ENCODE measurements at places on chromosomes 12 and 14. TPM values are rescaled to one million over a fixed set of nuclear protein-coding genes. Genes with fewer than 3 reads are reported as not detected.

GRCh38 chr12:107029081-107029480, 42.1 kb upstream of the MTERF2 start:
- no peaks in the 10 kb centered on the region for H3K36me3 ChIP-seq
- peaks cover 7% of the 10 kb centered on the region for H3K4me1 ChIP-seq
- no peaks in the 10 kb centered on the region for H3K27me3 ChIP-seq
- H3K4me3 ChIP-seq, result no peak overlapping the region
- DNase-seq, result no peak

- H3K4me3 ChIP-seq, result no peak overlapping the region
- H3K4me1 ChIP-seq, result peaks cover 23% of the 10 kb centered on the region
- H3K36me3 ChIP-seq, result peaks cover 71% of the 10 kb centered on the region
- DNase-seq, result no peak
- no peak overlapping the region for H3K27ac ChIP-seq
These were observed 44.0 kb downstream of the RAD52 start for GRCh38 chr12:905261-906031.

GRCh38 chr12:105281694-105282049, 45.7 kb upstream of the APPL2 start:
- H3K4me1 ChIP-seq, result no peaks in the 10 kb centered on the region
- H3K27ac ChIP-seq, result no peak overlapping the region
- no peaks in the 10 kb centered on the region for H3K36me3 ChIP-seq
- peaks cover 3% of the 10 kb centered on the region for H3K27me3 ChIP-seq
- no peak for DNase-seq
- no peak overlapping the region for H3K4me3 ChIP-seq

DNA sequence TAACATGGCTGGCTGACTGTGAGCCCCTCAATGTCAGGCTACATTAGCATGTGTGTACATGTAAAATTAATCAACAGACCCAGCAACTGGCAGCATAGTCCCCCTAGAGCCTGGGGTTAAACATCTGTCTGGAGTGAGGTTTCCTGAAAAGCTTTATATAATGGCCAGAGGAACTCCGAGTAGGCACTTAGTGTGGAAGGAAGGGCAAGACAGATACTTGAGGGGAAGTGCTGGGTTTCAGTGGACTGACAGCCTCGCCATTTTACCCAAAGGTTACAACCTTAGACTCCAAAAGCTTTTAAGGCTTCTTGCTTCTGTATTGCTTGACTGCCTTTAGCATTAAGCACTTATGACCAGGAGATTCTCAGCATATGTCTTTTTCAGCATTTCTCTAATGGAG, 430.8 kb downstream of the FLRT2 start:
- no peaks in the 10 kb centered on the region for H3K27me3 ChIP-seq
- no peak for DNase-seq
- no peaks in the 10 kb centered on the region for H3K36me3 ChIP-seq
- H3K4me1 ChIP-seq, result no peaks in the 10 kb centered on the region

GRCh38 chr14:53638966-53639365, 317.7 kb downstream of the BMP4 start:
- H3K4me3 ChIP-seq, result no peak overlapping the region
- H3K27me3 ChIP-seq, result peaks cover 12% of the 10 kb centered on the region
- no peak overlapping the region for H3K27ac ChIP-seq
- no peaks in the 10 kb centered on the region for H3K4me1 ChIP-seq
- DNase-seq, result no peak

DNA sequence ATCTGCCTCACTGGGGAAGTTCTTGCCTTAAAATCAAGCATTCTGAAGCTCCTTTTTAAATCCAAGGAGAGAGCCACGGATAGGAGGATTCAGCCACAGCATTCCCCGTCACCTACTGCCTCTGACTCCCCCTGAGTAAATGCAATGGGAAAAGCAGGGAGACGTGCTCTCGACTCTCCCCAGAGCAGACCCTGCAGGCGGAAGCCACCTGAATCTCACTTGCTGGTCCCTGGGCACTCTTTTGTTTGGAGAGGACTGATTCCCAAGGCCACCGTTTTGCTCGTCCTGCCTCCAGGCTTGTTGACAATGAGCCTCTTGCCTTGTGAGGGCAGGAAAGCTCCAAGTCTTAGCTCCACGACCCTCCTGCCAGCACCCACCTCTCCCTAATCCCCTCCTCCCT, 204.5 kb downstream of the SLC15A4 start:
- no peak overlapping the region for H3K27ac ChIP-seq
- no peaks in the 10 kb centered on the region for H3K36me3 ChIP-seq
- H3K4me1 ChIP-seq, result no peaks in the 10 kb centered on the region
- no peak overlapping the region for H3K4me3 ChIP-seq

- peak; percentile 60 for DNase-seq
- H3K27ac ChIP-seq, result peak overlapping the region; percentile 90
- no peaks in the 10 kb centered on the region for H3K27me3 ChIP-seq
- H3K36me3 ChIP-seq, result no peaks in the 10 kb centered on the region
- peak overlapping the region; percentile 83 for H3K4me3 ChIP-seq
These were observed 871 bp upstream of the COQ5 start for GRCh38 chr12:120529641-120530417.

- DNase-seq, result no peak
- H3K4me3 ChIP-seq, result no peak overlapping the region
- no peaks in the 10 kb centered on the region for H3K36me3 ChIP-seq
- no peak overlapping the region for H3K27ac ChIP-seq
- no peaks in the 10 kb centered on the region for H3K4me1 ChIP-seq
These were observed 19.8 kb upstream of the AQP2 start for GRCh38 chr12:49930515-49931288.

DNA sequence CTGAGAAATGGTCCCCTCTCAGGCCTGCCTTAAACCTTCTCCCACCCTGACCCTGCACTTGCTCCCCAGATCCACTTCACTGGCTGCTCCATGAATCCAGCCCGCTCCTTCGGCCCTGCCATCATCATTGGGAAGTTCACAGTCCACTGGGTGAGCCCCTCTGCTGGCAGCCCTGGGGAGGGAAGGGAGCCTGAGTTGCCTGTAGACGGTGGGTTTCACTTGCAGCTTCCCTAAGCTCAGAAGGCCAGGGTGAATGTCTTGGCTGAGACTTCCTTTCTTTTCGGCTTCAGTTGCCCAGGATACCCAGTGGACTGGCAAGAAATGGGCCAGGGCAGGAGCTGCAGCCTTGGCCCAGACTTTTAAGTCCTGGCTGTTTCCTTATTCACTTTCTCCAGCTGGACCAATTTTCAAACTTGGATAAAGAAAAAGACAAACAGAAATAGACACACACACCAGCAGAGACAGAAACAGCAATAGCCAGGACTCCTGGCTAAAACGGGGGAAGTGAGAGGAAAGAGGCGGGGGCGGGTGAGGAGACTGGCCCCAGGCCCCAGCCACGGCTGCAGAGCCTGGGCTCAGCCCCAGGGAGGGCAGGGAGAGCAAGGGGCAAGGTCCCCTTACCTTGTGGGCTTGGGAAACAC, 2.0 kb downstream of the AQP6 start:
- no peak overlapping the region for H3K27ac ChIP-seq
- no peaks in the 10 kb centered on the region for H3K4me1 ChIP-seq
- no peaks in the 10 kb centered on the region for H3K27me3 ChIP-seq
- H3K4me3 ChIP-seq, result no peak overlapping the region
- H3K36me3 ChIP-seq, result no peaks in the 10 kb centered on the region
- DNase-seq, result no peak

GRCh38 chr14:85415015-85415712, 114.8 kb upstream of the FLRT2 start:
- no peaks in the 10 kb centered on the region for H3K36me3 ChIP-seq
- no peak overlapping the region for H3K27ac ChIP-seq
- peak; percentile 71 for DNase-seq
- H3K4me1 ChIP-seq, result peaks cover 12% of the 10 kb centered on the region

DNA sequence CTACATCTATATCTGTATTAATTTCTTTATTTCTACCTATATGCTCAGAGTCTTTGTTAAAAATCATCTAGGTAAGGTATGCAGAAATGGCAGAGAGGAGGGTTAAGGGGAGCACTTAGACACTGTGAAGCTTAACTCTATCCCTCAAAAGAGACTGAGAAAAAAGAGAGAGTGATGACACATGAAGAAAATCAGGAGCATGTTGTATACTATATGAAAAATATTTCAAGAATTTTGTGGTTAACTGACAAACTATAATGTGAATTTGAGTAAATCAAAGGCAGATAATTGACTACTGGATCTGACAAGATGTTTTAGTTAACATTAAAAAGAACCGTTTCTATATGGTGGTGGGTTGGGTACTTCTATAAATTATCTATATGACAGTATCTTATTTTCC, 1814.2 kb upstream of the SEL1L start:
- no peaks in the 10 kb centered on the region for H3K27me3 ChIP-seq
- H3K36me3 ChIP-seq, result no peaks in the 10 kb centered on the region
- DNase-seq, result no peak

DNA sequence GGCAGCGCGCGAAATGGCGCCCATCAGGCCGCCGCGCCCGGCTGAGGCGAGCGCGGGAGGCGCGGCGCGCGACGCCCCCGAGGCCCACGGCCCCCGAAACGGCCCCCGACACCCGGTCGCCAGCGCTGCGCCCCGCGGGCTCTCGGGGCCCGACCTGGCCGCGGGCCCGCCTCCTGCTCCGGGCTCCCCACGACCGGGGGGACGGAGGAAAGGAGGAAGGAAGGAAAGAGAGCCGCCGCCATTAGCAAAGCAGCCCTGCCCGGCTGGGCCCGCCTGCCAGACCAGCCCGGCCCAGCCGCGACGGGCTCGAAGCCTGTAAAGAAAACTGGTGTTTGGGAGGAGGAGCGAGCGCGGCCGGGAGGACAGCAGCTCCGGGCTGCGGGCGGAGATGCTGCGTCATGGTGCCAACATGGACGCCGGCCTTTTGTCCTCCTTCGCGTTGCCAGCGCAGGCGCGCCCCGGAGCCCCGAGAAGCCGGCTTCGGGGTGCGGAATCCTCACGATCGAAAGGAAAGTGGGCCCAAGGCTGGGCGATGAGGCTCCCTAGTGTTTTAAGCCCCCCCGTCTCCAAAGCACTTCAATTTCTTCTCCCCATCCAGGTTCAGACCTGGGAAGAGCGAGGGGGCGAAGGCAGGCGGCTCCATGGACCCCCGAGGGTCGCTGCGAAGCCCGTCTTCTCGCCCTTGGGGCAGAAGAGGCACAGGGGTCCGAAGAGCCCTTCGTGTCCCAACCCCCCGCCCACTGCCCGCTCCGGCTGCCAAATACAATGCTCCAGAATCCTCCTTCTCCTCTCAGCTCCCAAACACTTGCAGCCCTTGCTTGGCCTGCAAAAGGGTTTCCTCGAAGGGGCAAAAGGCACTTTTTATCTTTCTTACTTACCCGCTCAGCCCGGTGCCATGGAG, 2.9 kb upstream of the SETD1B start:
- H3K4me1 ChIP-seq, result peaks cover 26% of the 10 kb centered on the region
- DNase-seq, result peak; percentile 76
- H3K27me3 ChIP-seq, result no peaks in the 10 kb centered on the region
- peak overlapping the region; percentile 100 for H3K27ac ChIP-seq
- peak overlapping the region; percentile 81 for H3K4me3 ChIP-seq

- peak overlapping the region; percentile 15 for H3K27ac ChIP-seq
- H3K4me3 ChIP-seq, result no peak overlapping the region
- peaks cover 24% of the 10 kb centered on the region for H3K4me1 ChIP-seq
- no peaks in the 10 kb centered on the region for H3K27me3 ChIP-seq
- no peak for DNase-seq
- no peaks in the 10 kb centered on the region for H3K36me3 ChIP-seq
These were observed 18.1 kb downstream of the TPCN1 start for GRCh38 chr12:113239288-113239771.

- H3K4me1 ChIP-seq, result peaks cover 31% of the 10 kb centered on the region
- no peak for DNase-seq
- H3K4me3 ChIP-seq, result no peak overlapping the region
- no peaks in the 10 kb centered on the region for H3K27me3 ChIP-seq
These were observed 3.1 kb downstream of the NFYB start for GRCh38 chr12:104134882-104135281.

GRCh38 chr12:62673028-62673815, 206.6 kb downstream of the MON2 start:
- H3K4me1 ChIP-seq, result no peaks in the 10 kb centered on the region
- H3K36me3 ChIP-seq, result no peaks in the 10 kb centered on the region
- no peak overlapping the region for H3K27ac ChIP-seq
- H3K27me3 ChIP-seq, result peaks cover 8% of the 10 kb centered on the region

GRCh38 chr12:31867292-31867691, 91.9 kb upstream of the RESF1 start:
- no peak overlapping the region for H3K27ac ChIP-seq
- H3K27me3 ChIP-seq, result no peaks in the 10 kb centered on the region
- H3K4me1 ChIP-seq, result no peaks in the 10 kb centered on the region
- no peak overlapping the region for H3K4me3 ChIP-seq
- H3K36me3 ChIP-seq, result no peaks in the 10 kb centered on the region
- DNase-seq, result no peak

DNA sequence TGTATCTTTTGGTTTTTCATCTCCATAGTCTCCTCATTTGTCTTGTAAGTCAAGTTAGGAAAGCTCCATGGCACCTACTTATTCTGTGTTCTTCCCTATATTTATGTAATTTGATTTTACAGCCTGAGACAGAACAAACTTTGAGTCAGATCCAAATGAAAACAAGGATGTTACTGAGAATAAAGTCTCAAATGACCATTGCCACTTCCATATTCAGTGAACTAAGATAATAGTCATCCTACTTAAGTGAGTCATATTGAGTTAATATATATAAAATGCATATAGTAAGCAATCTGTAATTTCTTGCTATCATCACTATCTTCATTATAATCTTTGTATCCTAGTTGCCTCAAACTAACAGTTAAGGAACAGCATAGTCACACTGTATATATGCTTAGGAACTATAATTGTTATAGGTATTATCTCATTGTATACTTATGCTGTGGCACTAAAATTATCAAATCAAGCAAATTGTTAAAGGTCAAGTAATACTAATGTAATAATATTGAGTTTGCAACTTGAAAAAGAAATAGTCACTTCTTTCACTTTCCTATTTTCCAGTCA, 30.8 kb downstream of the TMTC3 start:
- no peak overlapping the region for H3K27ac ChIP-seq
- no peaks in the 10 kb centered on the region for H3K27me3 ChIP-seq
- peaks cover 8% of the 10 kb centered on the region for H3K36me3 ChIP-seq
- DNase-seq, result no peak
- no peaks in the 10 kb centered on the region for H3K4me1 ChIP-seq

GRCh38 chr12:85657836-85658630, 178.2 kb downstream of the RASSF9 start:
- no peaks in the 10 kb centered on the region for H3K4me1 ChIP-seq
- no peak overlapping the region for H3K4me3 ChIP-seq
- no peaks in the 10 kb centered on the region for H3K27me3 ChIP-seq
- no peaks in the 10 kb centered on the region for H3K36me3 ChIP-seq
- DNase-seq, result no peak

- H3K27me3 ChIP-seq, result no peaks in the 10 kb centered on the region
- H3K36me3 ChIP-seq, result peaks cover 34% of the 10 kb centered on the region
- no peak for DNase-seq
- H3K4me1 ChIP-seq, result peaks cover 28% of the 10 kb centered on the region
- H3K27ac ChIP-seq, result no peak overlapping the region
These were observed 11.9 kb downstream of the NAP1L1 start for GRCh38 chr12:76072568-76072967.

GRCh38 chr14:89392181-89392580, 24.9 kb downstream of the FOXN3 start:
- H3K27me3 ChIP-seq, result no peaks in the 10 kb centered on the region
- H3K27ac ChIP-seq, result no peak overlapping the region
- H3K4me1 ChIP-seq, result no peaks in the 10 kb centered on the region

Gene ZBTB42
- total RNA-seq, result 2.1 TPM

Gene IGF1
- 16.4 TPM for total RNA-seq

Gene CCNT1
- total RNA-seq, result 51.0 TPM

Gene ASB2
- not detected for total RNA-seq

Gene TAS2R7
- total RNA-seq, result not detected

Gene NFE2
- total RNA-seq, result not detected

Gene RPGRIP1
- 0.86 TPM for total RNA-seq

Gene GMFB
- 76.8 TPM for total RNA-seq

Gene AKAP3
- total RNA-seq, result 1.7 TPM

Data from A673 (cell line).